ENCODE measurements at places on chromosomes 16 and 17.

- no peak for DNase-seq
Observed at GRCh38 chr17:63445571-63445953, 544 bp downstream of the CYB561 start.

DNA sequence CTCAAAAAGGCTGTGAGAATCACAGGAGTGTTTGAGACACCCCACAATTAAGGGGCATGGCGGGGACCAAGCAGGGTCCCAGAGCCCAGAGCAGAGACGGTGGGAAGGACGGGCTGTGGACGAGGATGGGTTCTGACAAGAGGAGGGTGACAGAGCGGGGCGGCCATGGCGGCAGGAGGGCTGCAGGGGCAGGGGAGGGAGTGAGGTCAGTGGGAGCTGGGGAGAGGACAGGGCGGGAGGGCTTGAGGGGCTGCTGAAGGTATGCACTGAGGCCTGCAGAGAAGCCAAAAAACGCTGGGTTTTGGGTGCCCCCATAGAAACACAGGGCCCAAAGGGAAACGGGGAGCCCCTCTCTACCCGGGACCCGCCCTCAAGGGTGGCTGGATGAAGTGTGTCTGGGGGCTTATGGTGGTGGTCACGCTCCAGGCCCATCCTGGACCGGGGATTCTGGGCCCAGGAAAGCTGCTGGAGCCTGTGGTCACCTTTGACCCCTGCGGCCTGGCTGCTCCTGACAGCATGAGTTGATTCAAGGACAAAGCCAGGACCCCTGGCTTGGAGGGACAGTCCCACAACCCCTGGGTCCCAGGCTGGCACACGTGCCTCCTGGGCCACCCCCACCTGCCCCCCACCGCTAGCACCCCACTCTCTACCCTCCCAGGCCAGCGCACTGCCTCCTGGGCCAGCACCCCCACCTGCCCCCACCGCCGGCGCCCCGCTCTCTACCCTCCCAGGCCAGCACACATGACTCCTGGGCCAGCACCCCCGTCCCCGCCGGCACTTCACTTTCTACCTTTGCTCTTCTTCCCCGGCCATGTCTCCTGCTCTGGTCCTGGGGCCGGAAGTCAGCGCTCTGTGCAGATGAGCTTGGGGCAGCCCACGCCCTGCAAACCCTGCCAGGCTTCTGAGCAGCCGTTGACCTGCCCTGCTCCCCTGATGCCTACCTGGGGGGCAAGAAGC is 31.0 kb upstream of the ACSF3 start:
- no peak for DNase-seq

GRCh38 chr17:48283411-48283810 is 146.6 kb downstream of the SKAP1 start:
- DNase-seq: no peak

DNA sequence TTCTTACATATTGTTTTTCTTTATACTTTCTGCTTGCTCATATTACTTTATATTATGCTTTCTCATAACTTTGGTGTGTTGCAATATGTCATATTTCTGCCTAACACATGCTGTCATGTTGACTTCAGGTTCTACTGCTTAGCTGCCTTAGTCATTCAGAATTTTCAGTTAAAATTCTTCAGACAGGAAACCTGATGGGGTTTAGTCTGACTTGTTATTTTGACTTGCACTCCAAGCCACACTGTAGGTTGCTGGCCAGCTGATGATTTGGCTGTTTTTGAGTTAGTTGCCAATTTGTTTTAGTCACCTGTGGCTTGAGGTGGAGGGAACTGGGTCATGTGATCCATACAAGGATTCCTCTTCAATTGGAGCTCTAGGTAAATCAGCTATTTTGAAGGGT is 315.4 kb downstream of the MAP2K6 start:
- DNase-seq: no peak

- no peak for DNase-seq
Observed at GRCh38 chr16:17802571-17802970, 331.8 kb upstream of the XYLT1 start.

- DNase-seq: no peak
Observed at GRCh38 chr17:38894276-38894675, 24.4 kb downstream of the LASP1 start.

- no peak for DNase-seq
Observed at GRCh38 chr17:80781211-80781610, 210.4 kb upstream of the CHMP6 start.

GRCh38 chr17:15377616-15378015 is 36.2 kb upstream of the TEKT3 start:
- no peak for DNase-seq

DNA sequence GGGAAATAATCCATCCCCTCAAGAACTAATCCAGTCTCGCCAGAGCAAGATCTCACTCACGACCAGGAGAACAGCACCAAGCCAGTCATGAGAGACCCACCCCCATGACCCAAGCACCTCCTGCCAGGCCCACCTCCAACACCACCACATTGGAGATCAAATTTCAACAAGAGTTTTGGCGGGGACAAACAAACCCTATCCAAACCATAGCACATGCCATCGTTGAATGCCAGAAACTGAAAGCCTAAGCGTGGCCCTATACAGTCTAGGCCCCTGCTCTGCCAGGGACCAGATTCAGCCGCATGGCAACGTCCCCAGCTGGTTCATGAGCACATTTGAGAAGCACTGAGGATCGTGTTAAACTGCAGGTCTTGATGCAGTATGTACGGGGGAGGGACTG is 57.3 kb downstream of the AXIN2 start:
- no peak for DNase-seq

DNA sequence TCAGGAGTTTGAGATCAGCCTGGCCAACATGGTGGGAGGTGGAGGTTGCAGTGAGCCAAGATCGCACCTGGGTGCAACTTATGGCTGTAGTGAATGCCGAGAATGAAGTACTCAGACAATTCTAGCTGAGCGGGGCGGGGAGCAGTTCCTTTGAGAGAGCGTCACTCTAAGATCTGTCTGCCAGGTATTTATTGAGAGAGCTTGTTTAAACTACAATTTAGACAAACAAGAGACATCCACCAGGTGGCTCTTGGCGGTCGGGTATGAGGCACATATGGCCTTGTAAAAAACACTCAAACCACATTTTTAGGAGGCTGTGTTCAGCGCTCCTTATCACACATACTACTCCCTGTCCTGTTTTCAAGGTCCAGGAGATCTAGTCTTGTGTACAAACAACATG is 40.6 kb upstream of the CDH1 start:
- no peak for DNase-seq

DNA sequence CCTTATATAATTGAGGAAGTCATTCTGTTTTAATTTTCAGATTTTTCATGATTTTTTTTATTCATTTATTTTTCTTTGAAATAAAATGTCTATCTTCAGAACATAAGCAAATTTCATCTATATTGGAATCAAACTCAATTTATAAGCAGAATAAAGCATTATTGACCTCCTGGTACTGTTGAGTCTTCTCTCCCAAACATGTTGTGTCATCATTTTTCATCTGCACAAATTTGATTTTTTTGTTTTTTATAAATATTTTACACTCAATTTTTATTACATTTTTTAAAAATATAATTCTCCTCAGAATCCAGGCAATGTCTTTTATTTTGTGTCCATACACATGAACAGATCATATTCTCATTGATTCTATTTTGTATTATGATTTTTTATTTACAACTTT is 2363.9 kb downstream of the TP53TG3F start:
- DNase-seq: no peak

- DNase-seq: no peak
Observed at GRCh38 chr17:8487130-8487645, 51.5 kb downstream of the NDEL1 start.

DNA sequence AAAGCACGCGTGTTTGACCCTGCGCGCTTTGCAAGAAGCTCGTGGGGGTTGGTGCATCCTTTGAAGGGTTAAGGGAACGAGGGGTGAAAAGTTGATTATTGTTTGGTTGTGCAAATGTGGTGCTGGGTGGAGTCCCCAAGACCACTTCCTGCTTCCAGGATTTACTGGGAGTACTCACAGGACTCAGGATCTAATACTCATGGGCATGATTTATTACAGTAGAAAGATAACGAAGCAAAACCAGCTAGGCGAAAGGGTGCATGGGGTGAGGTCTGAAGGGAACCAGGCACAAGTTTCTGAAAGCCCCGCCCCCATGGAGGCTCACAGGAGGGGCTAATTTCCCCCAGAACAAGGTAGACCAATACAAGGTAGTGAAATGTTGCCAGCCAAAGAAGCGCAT is 58.8 kb downstream of the RPTOR start:
- DNase-seq: no peak

GRCh38 chr16:87832741-87833502 is 36.4 kb downstream of the SLC7A5 start:
- no peak for DNase-seq

DNA sequence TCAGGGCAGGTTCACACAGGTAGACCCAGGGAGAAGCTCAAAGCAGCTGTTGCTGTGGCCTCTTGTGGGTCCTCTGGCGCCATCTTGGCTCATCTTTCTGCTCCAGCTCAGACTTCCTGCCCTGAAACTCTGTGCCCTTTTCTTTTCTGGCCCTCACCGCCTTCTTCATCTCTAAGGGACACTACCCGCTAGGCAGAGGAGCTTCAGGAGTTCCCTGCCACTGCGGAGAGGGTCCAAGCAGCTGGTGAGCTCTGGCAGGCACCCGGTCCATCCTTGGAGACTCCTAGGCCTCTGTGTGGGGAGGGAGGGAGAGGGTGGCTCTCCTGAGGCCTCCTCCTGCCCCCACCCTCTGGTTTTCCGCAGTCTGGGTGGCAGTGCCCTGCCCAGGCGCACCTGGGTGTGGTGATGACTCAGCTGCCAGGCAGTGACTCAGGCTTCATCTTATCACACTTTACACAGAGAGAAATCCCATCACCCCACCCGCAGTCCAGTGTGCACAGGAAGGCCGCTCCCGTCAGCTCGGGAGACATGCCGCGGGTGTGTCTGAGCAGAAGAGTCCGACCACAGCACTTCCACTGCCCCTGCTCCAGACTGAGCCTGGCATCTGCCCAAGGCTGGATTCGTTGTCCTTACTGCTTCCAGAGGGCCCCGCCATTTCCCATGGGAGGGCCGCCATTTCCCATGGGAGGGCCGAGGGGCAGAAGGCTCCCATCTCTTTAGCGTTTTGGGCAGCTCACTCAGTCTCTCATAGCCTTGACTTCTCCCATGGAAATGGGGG is 7.3 kb downstream of the NT5C start:
- peak; percentile 40 for DNase-seq

All from stimulated activated CD8-positive, alpha-beta memory T cell treated with anti-CD3 and anti-CD28 coated beads, Interleukin-15, amount 100 ng/mL, for 1 hour (primary cell).